Activated CD4-positive, alpha-beta T cell treated with anti-CD3 and anti-CD28 coated beads for 1 hour (primary cell): ENCODE measurements at places on chromosomes 5 and 9.

DNA sequence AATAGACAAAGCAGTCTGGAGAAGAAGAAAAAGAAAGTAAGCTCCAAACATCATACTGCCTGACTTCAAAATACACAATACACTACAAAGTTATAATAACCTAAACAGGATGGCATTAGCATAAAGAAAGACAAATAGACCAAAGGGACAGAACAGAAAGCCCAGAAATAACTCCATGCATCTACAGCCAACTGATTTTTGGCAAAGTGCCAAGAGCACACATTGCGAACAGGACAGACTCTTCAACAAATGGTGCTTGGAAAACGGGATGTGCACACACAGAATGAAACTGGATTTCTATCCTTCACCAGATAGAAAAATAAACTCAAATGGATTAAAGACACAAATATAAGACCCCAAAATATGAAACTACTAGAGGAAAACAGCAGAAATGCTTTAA, 66.6 kb upstream of the SPATA31E1 start:
- DNase-seq, result no peak

DNA sequence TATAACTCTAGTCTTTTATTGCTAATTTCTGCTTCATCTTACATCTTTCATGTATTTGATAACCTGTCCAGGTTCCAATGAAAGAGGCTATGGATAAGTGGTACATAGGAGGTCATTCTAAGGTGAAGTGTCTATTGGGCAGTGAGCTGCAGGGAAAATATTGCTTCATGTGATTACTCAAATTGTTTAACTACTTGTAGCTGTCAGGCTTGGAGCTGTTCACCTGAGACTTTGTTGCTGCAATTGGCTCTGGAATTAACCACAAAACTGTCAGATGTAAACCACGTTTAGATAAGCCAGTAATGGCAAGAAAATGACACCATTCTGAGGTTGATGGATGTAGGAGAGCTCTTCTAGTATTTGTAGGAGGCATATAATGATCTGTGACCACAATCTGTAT, 26.0 kb downstream of the ADAMTSL1 start:
- no peak for DNase-seq

- peak; percentile 40 for DNase-seq
Measured at GRCh38 chr5:140725799-140726471, 25.7 kb downstream of the ZMAT2 start.

- no peak for DNase-seq
Measured at GRCh38 chr9:131727795-131728545, 11.9 kb downstream of the RAPGEF1 start.

- DNase-seq, result no peak
Measured at GRCh38 chr9:2709645-2710101, 7.6 kb upstream of the KCNV2 start.

DNA sequence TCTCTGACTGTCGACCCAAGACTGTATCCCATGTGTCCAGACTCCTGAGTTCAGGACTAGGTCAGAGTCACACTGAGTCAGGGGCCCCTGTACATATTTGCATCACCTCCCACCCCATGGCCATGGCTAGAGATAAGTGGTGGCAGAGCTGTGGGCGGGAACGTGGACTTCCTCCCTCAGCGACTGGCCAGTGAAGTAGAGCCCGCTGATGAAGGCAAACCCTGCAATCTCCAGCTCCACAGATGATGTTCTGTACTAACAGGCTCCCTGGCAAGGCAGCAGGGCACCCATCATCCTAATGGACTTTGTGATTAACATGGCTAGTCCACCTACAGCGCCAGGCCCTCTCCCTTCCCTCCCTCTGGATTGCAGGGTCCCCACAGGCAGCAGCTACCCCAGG, 110.5 kb upstream of the LRRTM2 start:
- no peak for DNase-seq
